Cardiac fibroblast (primary cell): ENCODE measurements at places on chromosomes 2 and 18.

DNA sequence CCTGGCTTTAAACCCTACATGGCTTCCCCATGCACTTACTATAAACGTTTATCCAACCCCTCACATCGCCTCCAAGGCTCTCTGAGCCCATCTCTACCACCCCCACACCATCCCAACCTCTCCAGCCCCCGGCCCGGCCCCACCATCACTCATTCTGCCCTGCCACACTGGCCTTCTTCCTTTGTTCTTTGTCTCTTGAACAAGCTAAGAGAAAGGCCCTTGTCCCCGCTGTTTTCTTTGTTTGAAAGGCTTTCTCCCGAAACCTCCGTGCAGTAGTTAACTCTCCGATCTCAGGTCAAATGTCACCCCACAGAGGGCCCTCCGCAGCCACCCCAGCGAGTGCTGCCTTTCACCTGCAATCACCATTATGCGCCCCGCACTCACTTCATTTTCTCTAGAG, 100.4 kb downstream of the AFF3 start:
- no peak for DNase-seq

- no peak for DNase-seq
These were observed 102.1 kb downstream of the PRPF40A start for GRCh38 chr2:152615177-152615576.

DNA sequence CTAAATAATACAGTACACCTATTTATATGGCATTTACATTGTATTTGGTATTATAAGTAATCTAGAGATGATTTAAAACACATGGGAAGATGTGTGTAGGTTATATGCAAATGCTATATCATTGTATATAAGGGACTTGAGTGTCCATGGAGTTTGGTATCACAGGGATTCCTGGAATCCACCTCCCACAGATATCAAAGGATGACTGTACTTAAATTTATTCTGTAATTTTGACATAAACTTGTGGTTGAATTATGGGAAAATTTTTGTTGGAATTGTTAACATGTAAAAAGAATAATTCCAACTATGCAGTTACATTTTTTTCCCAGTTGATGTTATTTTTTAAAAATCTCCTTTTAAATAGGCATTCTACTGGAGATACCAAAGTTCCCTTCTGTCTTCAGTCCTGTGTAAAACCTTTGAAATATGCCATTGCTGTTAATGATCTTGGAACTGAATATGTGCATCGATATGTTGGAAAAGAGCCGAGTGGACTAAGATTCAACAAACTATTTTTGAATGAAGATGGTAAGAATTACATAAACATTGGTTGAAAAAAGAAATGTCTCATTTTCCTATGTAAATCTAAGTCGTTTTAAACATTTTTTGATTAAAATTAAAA, 24.1 kb downstream of the GLS start:
- DNase-seq: no peak

DNA sequence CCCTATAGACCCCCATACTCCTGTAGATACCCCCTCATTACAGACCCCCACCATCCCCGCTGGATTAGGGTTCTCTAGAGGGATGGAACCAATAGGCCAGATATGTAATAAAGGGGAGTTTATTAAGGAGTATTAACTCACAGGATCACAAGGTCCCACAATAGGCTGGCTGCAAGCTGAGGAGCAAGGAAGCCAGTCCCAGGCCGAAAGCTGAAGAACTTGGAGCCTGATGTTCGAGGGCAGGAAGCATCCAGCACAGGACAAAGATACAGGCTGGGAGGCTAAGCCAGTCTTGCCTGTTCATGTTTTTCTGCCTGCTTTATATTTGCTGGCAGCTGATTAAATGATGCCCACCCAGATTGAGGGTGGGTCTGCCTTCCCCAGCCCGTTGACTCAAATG, 106.6 kb downstream of the AGAP1 start:
- DNase-seq: no peak

- DNase-seq: no peak
These were observed 143.4 kb downstream of the NCKAP5 start for GRCh38 chr2:133424876-133425275.

- no peak for DNase-seq
These were observed 347.0 kb upstream of the ID2 start for GRCh38 chr2:8334866-8335325.

- DNase-seq: no peak
These were observed 39.6 kb upstream of the GATA6 start for GRCh38 chr18:22129778-22130177.

GRCh38 chr2:150141226-150142001, 346.1 kb downstream of the RND3 start:
- DNase-seq: no peak

DNA sequence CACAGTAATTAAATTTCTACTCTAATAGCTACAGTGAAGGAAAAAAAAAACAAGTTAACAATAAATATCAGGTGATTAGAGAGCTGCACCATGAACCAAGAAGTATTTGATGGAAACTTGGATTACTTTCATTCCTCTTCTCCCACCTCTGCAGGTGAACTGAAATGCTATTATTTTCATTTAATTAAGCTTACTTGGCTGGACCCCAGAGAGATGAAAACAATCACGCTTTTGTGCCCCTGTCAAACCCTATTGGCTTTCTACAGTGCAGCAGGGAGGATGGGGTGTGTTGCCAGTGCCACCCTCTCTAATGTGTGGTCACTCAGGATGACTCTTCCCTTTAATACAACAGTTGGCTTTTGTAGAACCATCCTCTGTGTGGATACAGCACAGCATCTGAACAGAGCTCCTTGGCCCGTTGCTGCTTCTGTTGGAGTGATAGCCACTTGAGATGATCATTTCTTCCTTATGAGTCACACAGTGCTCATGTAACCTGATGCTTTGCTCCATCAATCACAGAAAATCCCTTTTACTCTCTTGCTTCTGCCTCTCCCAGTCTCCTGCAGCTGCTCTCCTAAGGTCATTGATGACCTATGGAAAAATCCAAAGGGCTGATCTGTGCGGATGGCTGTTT, 5.5 kb upstream of the ARL4C start:
- peak; percentile 52 for DNase-seq

DNA sequence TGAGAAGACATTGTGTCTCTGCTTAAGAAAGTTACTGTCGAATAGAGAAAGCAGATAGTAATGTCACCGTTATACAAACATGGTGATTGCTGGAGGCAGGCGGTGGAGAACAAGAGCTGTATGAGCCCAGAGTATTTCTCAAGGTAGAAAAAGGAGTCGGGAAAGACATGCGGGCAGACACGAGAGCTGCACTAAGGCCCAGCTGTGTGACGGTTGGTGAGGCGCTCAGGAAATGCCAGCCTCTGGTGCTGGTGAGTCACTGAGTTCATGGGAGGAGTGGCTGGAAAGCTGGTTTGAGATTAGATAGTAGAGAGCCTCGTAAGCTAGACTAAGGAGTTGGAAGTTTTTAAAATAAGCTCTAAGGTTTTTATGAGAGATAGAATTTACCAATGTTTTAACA, 390.9 kb upstream of the TRIB2 start:
- DNase-seq: peak; percentile 89

- no peak for DNase-seq
These were observed 1540.2 kb upstream of the SLC39A10 start for GRCh38 chr2:194116861-194117260.

DNA sequence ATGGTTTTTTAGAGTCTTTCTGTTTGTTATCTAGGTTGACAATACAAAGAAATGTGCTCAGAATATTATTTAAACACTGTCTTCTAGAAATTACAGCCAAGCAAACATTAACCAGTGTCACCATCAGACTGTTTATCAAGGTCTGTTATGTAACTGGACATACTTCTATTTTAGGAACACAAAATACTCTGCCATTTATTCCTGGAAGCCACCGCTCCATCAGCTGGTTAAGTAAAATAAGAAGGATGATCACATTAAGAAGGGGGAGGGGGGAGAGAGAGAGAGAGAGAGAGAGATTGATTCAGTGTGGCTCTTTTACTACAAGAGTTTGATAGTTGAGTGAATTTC, 47.9 kb downstream of the MBP start:
- no peak for DNase-seq

- no peak for DNase-seq
These were observed 252.2 kb upstream of the CDH7 start for GRCh38 chr18:65498605-65499004.

- no peak for DNase-seq
These were observed 73.7 kb upstream of the ZNF516 start for GRCh38 chr18:76568731-76569130.

- DNase-seq: no peak
These were observed 1.5 kb downstream of the TTC21B start for GRCh38 chr2:165952085-165952484.

- peak; percentile 13 for DNase-seq
These were observed 12.6 kb upstream of the ICA1L start for GRCh38 chr2:202883987-202884675.

DNA sequence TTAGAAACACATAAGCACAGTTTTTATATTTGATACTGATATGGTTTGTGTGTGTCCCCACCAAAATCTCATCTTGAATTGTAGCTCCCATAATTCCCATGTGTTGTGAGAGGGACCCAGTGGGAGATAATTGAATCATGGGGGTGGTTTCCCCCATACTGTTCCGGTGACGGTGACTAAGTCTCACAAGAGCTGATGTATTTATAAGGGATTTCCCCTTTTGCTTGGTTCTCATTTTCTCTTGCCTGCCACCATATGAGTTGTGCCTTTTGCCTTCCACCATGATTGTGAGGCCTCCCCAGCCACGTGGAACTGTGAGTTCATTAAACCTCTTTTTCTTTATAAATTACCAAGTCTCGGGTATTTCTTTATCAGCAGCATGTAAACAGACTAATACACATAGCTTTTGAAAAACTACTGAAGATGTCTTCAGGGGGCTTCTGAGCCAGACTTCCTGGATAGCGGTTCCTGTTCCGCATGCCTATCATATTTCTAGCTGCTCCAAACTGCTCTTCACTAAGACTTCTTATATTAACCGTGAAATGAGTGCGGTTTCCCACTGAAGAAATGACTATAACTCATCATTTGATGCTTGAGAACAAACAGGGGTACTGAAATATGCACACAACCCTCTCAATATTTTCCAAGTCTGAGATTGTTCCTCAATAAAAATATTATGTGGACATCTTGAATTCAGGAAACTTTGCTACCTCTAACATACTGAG, 75.8 kb downstream of the SPHKAP start:
- no peak for DNase-seq

GRCh38 chr2:18750672-18751554, 161.5 kb upstream of the NT5C1B start:
- DNase-seq: peak; percentile 62

DNA sequence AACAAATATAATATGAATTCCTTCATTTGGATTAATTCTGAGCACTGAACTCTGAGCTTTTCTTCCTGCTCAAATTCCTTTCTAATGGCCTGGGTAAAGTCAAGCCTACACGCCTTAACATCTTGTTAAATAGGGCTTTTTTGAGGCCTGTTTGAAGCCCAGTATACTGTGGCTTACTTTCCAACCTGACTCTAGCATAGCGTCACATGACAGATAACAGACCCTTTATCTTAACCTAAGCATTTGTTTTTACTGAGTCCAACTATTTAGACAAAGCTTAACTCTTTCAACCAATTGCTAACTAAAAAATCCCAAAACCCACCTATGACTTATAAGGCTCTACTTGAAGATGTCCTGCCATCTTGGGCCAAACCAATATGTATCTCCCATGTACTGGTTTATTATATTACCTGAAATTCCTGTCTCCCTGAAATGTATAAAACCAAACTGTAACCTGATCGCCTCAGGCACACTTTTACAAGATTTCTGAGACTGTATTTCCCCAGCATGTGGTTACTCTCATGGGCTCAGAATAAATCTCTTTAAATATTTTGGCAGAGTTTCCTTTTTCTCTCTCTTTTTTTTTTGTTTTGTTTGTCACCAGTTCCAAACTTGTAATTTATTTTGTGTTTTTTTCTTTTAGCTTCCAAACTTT, 271.1 kb upstream of the VWC2L start:
- no peak for DNase-seq

DNA sequence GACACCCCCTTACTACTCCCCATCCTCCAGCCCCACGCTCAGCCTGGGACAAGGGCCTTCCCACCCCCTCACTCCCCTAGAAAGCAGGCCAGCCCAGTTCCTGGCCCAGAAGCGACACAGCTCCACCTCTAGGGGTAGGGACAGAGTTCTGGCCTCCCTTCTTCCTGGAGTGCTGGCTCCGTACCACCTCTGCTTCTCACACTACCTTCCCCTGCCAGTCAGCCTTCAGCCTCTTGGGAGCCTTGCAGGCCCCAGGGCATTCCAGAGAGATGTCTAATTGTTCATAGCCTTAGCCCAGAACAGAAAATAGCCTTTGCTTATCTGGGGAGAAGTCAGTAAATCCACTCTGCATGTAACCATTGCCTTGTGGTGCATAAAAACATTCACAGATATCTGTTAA, 13.1 kb upstream of the CATIP start:
- peak; percentile 84 for DNase-seq
